Mammary microvascular endothelial cell (primary cell): ENCODE measurements at places on chromosomes 3 and 15. TPM values are rescaled to one million over a fixed set of nuclear protein-coding genes. Genes with fewer than 3 reads are reported as not detected.

PBRM1 gene
- 48.8 and 49.8 TPM in 2 replicates for total RNA-seq

GMNC gene
- total RNA-seq = 0.13 and 0.54 TPM in 2 replicates

FSTL1 gene
- 244 and 258 TPM in 2 replicates for total RNA-seq

SPINK8 gene
- total RNA-seq = not detected in 2 replicates

GPR87 gene
- total RNA-seq = 0.20 TPM in 1 of 2 replicates, not detected in the other

DUOXA1 gene
- total RNA-seq = not detected in 2 replicates

ATXN7 gene
- 8.1 and 10.1 TPM in 2 replicates for total RNA-seq

ACAP2 gene
- total RNA-seq = 26.1 and 27.4 TPM in 2 replicates
